Osteoblast (primary cell): ENCODE measurements at places on chromosomes 4 and X. TPM values are rescaled to one million over a fixed set of nuclear protein-coding genes. Genes with fewer than 3 reads are reported as not detected.

LDB2 gene
- 18.8 and 21.8 TPM in 2 replicates for total RNA-seq

- no peak for DNase-seq
These were observed 919.6 kb upstream of the DIAPH2 start for GRCh38 chrX:95764972-95765451.

DNA sequence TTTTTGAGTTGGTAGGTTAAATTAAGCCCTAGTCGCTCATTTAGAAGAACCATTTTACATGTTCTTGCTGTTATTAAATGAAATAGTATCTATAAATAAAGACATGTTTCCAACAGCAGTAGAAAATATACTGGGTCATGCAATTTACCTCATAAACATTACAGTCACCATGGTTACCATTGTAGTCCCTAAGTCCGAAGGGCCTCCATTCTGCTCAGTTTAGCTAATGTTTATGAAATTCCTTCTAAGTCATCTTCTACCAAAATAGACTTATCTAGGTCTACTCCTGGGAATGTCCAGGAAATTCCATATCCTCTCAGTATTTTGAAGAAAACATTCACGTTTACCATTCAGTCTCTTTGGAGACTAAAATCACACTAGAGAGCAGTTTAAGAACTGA is 292.5 kb upstream of the DCAF8L1 start:
- no peak for DNase-seq

DNA sequence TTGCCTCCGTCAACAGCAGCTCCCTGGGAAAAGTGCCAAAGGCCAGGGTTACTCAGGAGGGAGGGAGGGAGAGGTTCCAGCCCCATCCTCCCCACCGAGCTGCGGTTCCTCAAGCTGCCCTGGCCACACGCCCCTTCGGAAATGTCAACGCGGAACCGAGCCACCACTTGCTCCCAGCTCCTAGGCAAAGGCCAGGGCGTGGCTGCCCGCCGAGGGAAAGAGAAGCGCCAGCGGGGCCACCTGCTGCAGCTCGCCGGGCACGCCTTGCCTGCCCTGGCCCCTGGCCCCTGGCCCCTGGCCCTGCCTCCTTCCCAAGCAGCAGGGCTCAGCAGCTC is 15.3 kb downstream of the SLC6A8 start:
- DNase-seq = no peak

DNA sequence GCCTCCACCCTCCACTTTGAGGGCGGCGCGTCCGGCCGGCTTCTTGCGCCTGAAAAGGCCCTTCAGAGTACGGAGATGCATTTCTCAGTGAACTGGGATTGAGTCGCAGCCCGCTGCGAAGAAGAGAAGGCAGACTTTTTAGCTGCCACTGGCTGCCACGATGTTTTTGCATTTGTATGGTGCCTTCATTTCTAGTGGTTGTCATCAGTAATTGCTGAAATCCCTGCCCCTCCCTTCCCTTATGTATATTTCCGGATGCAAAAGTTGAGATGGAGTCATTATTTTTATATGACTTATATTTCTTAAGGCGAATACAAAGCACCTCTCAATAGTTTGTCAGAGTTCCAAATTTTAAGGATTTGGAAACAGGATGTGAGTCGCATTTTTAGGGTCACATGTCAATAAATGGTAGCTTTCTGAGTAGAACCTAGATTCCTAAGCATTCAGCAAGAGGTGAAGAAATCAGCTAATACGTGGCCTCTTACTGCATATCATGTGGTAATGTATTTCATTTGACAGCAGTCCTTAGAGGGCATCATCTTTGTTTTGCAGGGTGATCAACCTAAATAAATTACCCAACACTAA is 658 bp downstream of the ATP6AP2 start:
- DNase-seq = no peak

DNA sequence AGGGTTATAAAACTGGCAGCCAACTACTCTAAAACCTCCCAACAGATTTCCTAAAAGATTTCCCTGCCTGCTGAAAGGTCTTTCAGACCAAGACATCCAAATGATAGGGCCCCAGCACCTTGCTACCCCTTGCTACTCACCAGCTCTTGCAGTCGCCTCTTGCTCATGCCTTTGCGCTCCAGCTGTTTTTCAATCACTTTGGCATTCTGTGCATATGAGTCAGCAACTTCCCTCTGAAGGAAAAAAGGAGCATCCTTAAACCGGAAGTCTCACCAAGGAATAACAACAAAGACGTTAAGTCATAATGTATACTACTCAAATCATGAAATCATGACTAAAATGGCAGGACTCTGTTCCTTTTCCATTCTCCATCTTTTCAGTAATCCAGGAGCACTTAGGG is 24.0 kb downstream of the STEEP1 start:
- DNase-seq = peak; percentile 72
